Activated CD8-positive, alpha-beta memory T cell treated with anti-CD3 and anti-CD28 coated beads for 1 hour (primary cell): ENCODE measurements at places on chromosomes 2 and 18.

- no peak for DNase-seq
Observed at GRCh38 chr18:10661317-10661716, 135.5 kb downstream of the NAPG start.

- no peak for DNase-seq
Observed at GRCh38 chr2:103353774-103354173, 591.9 kb downstream of the TMEM182 start.

DNA sequence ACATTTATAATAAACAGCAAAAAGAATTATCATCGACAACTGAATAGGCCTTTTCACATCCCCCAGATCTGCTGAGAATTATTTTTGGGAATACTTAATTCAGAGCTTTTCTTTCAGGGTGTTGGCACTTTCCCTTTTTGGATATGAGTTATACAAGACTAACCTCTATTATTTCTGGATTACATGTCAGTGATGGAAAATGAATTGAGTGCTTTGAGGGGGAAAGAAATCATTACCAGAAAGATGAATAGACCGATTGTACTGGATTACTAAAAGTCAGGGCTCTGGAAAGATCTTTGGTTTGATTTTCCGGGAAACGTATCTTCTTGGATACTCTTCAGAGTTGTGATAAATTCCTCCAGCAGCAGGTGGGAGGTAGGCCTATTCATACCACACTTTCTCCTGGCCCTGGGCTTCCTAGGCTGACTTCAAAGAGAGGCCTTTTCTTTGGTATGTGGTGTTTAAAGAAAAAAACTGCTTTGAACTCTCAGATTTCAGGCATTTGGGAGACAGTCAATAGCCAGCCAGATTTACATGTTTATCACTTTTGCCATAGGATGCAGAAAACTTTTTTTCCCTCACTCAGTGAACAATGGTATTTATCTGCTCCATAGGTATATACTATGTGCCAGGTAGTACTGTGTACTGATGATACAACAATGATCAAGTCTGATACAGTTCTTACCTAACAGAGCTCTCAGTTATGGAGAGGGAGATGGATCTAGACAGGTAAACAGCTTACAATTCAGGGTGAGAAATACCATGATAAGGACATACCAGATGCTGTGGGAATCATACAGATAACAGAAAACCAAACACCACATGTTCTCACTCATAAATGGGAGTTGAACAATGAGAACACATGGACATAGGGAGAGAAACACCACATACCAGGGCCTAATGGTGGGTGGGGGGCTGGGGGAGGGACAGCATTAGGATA is 63.3 kb upstream of the ACTR3 start:
- DNase-seq, result no peak

DNA sequence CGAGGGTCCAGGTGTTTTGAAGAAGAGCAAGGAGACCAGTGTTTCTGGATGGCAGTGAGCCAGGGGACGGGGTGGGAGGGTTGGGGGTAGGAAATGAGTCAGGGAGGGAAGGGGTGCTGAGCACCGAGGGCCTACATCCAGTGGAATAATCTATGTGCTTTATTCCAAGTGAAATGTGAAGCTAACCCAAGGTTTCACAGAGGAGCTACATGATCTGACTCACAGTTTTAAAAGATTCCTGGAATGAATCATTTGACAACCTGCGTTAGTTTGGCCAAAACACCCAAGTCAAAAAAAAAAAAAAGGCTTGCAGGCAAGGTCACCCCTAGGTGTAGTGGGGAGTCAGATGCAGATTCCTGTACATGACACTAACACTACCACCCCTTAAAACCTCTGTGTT is 419.7 kb upstream of the MEX3C start:
- no peak for DNase-seq

DNA sequence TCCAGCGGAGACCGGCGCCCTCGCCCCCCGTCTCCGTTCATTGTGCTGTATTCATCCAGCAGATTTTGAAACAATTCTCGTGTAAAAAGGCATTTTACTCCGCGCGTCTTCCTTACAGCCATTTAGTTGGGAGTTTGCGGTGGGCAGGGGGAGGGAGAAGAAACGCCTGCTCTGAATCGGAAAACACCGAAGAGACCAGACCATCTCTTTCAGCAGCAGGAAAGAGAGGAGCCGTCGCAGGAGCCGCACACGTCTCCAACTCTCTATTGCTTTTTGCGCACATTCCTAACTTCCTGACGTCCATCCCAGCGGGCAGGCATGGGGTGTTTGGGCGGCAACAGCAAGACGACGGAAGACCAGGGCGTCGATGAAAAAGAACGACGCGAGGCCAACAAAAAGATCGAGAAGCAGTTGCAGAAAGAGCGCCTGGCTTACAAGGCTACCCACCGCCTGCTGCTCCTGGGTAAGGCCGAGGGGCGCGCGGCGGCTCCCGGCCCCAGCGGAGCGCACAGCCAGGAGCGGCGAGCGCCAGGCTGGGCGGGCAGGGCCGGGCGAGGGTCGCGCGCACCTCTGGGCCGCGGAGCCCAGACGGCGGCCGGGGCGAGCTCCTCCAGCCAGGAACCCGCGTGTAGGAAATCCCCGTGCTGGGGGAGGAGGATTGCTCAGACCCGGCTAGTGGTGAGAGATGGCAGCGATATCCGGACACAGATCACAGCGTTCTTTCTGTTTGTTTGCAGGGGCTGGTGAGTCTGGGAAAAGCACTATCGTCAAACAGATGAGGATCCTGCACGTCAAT is 63.2 kb downstream of the GNAL start:
- no peak for DNase-seq

GRCh38 chr2:200863782-200864175 is 679 bp downstream of the CLK1 start:
- DNase-seq, result no peak

DNA sequence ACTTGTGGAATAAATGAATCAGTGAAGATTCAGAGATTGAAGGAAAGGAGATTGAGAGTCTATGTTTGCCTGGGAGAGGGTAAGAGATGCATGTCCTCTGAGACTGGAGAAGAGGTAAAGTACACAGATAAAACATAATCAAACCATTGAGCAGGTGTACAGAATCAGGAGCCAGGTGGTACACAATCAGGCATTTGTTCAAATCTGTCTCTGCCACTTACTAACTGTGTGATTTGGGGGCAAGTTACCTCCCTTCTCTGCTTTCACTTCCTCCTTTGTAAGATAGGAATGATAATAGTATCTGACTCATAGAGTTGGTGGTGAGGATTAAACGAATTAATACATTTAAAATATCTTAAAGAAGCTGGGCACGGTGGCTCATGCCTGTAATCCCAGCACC is 94.0 kb downstream of the CDK15 start:
- no peak for DNase-seq

DNA sequence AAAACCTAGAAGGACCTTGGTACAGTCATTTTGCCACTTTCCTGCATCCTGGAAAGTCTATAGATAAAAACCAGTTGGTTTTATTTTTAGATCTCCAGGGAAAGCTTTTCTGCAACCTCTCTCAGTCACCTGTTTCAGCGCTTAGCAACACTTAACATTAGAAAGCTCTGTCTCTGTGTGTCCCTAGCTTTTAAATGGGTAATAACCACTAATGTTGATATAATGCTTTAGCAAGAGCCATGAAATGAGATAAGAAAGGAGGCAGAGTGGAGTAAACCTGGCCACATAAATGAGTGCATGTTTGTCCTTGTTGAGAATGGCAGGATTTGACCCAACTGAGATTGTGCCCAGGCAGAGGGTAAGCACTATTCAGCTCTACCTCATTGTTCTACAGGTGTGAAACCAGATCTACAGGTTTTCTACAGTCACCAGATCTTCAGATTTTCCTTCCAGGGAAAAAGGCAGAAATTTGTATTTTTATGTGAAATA is 44.8 kb downstream of the MARCHF4 start:
- no peak for DNase-seq

DNA sequence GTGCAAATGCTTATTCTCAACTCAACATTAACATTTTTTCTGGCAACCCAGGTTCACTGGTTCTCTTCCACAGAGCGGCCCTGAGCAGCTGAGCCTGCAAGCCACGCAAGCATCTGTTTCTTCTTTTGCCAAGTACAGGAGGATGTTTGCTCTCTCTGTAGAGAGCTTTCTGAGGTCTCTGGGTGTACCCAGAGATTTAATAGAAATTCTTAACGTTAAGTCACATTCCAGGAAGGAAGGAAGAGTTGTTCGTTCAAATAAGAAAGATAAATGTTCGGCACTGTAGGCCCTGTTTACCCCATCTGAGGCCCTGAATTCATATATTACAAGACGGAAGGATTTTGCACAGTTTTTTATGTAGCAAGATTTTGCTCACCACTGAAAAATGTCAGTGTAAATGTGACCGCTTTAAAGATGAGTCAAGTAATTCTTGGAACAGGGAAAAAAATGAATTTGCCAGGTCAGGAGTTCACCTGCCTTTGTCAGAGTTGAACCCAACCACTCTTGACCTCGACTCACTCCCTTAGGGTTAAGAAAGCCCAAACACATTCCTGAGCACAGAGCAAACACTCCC is 30.1 kb downstream of the KCTD18 start:
- DNase-seq, result no peak

GRCh38 chr2:103335403-103335802 is 573.6 kb downstream of the TMEM182 start:
- no peak for DNase-seq
